Suppressor macrophage treated with lipopolysaccharide for 1 hour (primary cell): ENCODE measurements at places on chromosomes 16 and 17.

GRCh38 chr16:1537763-1538289 is 4.4 kb downstream of the TMEM204 start:
- no peak for DNase-seq

DNA sequence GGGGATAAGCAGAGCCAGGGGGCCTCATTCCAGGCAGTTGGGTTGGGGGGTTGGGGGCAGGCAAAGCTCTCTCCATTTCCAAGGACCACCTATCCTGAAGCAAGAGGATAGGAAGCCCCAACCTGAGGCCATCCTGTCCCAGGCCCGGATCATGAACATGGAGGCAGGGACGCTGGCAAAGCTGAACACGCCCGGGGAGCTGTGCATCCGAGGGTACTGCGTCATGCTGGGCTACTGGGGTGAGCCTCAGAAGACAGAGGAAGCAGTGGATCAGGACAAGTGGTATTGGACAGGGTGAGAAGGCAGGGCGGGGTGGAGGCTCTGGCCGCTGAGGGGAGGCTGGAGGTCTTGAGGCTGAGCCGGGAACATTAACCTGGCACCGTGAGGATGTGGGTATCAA is 3.6 kb upstream of the CHAD start:
- no peak for DNase-seq

GRCh38 chr17:59046192-59046591 is 60.5 kb downstream of the TRIM37 start:
- DNase-seq = peak; percentile 25

DNA sequence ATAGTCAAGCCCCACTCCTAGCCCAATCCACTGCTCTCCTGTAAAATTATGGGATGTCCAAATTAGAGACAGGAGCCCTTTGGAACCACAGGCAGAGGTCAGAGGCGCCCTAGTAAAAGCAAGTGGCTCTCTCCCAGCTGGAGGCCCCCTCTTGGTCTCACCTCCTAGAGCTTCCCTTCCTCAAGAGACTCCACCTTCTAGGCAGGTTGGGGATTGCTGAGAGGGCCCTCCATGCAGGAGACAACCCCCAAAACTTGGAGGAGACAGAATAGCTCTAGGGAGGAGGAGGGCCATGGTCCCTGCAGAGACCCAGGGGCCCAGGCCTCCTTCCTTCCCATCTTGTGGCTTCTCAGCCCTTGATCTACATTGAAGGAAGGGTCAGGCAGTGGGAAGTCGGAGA is 29.4 kb downstream of the NEUROD2 start:
- DNase-seq = no peak

DNA sequence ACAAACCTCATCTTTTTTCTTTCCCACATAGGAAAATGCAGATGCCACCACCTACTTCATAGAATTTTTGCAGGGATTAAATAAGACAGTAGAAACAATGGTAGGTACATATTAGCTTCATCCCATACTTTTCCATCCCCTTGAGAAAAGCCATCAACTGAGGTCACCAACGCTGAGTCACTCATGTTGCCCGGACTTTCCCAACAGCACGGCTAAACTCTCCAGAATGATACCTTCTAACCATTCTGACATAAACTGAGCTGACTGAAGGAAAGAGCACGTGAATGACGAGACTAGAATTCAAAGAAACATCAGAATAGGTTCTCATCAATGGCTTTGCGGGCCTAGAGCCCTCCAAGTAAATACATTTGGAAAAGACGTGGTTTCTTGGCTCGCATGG is 146.0 kb upstream of the RCVRN start:
- DNase-seq = peak; percentile 89

DNA sequence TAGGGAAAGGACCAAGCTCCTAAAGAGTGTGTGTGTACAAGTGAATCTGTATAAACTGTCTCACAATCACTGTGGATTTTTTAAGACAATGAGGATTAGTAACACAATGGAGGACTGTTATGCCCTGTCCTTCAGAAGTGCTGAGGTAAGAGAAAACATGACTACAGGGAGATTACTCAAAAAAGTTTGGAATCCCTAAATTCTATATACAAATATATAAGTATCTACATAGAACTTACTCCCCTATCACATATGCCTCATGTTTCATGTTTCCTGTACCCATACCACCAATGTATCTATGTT is 81.9 kb downstream of the STH start:
- no peak for DNase-seq

GRCh38 chr16:48330841-48331192 is 54.4 kb downstream of the SIAH1 start:
- DNase-seq = peak; percentile 61

- no peak for DNase-seq
Measured at GRCh38 chr17:26792486-26792885, 501.4 kb upstream of the WSB1 start.

GRCh38 chr16:84574191-84574590 is 43.7 kb downstream of the COTL1 start:
- no peak for DNase-seq
